Psoas muscle (tissue), 8 donors: ENCODE measurements at places on chromosomes 4 and X. TPM values are rescaled to one million over a fixed set of nuclear protein-coding genes. Genes with fewer than 3 reads are reported as not detected.

DNA sequence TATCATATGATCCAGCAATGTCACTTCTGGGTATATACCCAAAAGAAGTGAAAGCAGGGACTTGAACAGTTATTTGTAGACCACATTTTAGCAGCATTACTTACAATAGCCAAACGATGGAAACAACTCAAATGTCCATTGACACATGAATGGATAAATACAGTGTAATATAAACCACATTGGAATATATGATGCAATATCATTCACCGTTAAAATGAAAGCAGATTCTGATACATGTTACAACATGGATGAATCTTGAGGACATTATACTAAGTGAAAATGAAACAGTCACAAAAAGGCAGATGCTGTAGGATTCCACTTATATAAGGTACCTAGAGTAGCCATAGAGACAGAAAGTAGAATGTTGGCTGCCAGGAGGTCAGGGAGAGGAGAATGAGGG lies 130.5 kb upstream of the SMAD1 start:
- no peaks in the 10 kb centered on the region for H3K27me3 ChIP-seq
- H3K27ac ChIP-seq, result no peak overlapping the region
- no peaks in the 10 kb centered on the region for H3K36me3 ChIP-seq
- no peak overlapping the region for H3K4me3 ChIP-seq
- H3K4me1 ChIP-seq, result peaks cover 24% of the 10 kb centered on the region

DNA sequence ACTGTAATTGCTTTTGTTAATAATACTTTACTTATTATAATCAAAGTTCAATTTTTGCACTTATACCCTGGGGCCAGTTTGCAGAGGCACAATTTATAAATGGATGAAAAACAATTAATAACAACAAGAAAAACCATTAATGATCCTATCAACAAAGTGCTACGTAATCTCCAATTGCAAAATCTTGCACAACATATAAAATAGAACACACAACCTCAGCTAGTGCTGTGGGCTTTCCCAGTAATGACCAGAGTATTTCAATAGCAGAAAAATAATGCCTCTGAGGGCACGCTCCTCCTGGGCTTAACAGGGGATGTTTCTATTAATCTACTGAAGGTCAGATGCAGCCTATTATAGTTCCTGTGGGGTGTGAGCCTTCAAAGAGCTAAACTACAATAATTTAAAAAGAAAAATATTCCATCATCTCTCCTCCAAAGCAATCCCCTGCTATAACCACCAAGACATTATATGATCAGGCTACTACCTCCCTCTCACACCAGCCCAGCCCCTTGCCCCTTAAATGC lies 508.5 kb upstream of the SLIT2 start:
- H3K36me3 ChIP-seq, result no peaks in the 10 kb centered on the region
- no peaks in the 10 kb centered on the region for H3K27me3 ChIP-seq
- no peak overlapping the region for H3K27ac ChIP-seq

The DCAF4L1 gene
- 0.75 TPM for total RNA-seq

The TMEM255A gene
- total RNA-seq, result 0.27 TPM

- no peak for DNase-seq
- no peaks in the 10 kb centered on the region for H3K4me1 ChIP-seq
- peaks cover 4% of the 10 kb centered on the region for H3K27me3 ChIP-seq
- H3K4me3 ChIP-seq, result no peak overlapping the region
- no peak overlapping the region for H3K27ac ChIP-seq
Observed at GRCh38 chrX:70969635-70970481, 39.0 kb upstream of the SLC7A3 start.

DNA sequence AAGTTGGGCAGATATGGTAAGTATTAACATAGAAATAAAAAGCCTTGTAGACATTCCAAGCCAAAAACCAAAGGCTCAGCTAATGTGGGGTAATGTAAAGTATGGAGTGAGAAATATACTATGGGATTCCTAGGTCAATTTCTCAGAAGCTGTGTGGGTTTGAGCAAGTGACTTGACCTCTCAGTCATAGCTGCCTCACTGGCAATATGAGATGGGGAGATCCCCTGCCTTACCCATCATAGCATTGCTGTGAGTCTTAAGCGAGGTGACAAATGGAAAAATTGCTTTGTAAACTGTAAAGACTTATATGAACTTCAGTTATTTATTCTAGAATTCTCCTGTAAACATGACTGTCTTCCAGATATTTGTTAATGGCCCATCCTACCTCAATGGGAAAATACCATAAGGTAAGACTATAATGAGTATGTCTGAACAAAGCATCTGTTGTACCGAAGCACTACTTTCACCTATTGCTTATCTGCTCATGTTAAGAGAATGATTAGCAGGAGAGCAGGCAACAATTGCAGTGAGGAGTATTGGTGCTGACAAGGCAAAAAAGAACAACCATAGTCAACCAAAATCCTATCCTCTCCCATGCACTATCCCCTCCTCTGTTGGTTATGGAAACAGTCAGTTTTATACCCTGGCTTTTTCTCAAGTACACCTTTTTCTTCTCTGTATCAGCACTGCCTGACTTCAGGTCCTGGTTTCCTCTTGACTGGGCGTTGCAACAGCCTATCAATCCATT lies 44.1 kb upstream of the TRPC3 start:
- DNase-seq, result no peak
- H3K27ac ChIP-seq, result no peak overlapping the region
- no peaks in the 10 kb centered on the region for H3K27me3 ChIP-seq
- H3K4me1 ChIP-seq, result no peaks in the 10 kb centered on the region
- H3K4me3 ChIP-seq, result no peak overlapping the region

- H3K27me3 ChIP-seq, result no peaks in the 10 kb centered on the region
- no peak for DNase-seq
- no peaks in the 10 kb centered on the region for H3K4me1 ChIP-seq
- no peak overlapping the region for H3K27ac ChIP-seq
- H3K4me3 ChIP-seq, result no peak overlapping the region
- no peaks in the 10 kb centered on the region for H3K36me3 ChIP-seq
Observed at GRCh38 chr4:12071316-12071715, 642.6 kb upstream of the HS3ST1 start.

The RAI2 gene
- total RNA-seq, result 3.5 TPM

The PDZD4 gene
- 1.4 TPM for total RNA-seq

DNA sequence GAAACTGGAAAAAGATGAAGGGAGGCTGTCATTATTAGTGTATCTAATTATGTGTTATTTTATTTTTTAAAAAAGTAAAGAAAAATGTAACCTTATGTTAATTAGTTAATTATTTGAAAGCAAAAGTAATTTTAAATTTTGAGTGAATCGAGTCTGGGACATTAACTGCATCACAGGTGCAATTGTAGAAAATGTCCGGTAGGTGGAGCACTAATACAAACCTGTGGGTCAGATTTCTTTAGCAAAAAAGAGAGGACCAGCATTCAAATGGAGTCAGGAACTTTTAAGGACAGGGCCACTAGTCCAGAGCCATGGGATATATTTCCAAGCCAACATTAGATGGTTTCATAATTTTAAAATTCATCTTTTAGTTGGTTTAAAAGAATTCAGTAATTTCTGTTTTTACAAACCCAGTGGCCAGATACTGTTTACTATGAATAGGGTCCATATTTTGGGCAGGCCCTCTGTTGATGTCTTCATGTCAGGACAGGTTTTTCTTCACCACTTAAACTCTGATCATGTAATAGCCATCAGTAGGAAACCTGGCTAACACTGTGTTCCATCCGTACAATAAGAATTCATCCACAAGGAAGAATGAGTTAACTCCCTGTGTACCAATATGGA lies 27.2 kb downstream of the BST1 start:
- no peak overlapping the region for H3K27ac ChIP-seq
- H3K27me3 ChIP-seq, result no peaks in the 10 kb centered on the region
- no peak for DNase-seq
- H3K4me3 ChIP-seq, result no peak overlapping the region
- no peaks in the 10 kb centered on the region for H3K36me3 ChIP-seq

DNA sequence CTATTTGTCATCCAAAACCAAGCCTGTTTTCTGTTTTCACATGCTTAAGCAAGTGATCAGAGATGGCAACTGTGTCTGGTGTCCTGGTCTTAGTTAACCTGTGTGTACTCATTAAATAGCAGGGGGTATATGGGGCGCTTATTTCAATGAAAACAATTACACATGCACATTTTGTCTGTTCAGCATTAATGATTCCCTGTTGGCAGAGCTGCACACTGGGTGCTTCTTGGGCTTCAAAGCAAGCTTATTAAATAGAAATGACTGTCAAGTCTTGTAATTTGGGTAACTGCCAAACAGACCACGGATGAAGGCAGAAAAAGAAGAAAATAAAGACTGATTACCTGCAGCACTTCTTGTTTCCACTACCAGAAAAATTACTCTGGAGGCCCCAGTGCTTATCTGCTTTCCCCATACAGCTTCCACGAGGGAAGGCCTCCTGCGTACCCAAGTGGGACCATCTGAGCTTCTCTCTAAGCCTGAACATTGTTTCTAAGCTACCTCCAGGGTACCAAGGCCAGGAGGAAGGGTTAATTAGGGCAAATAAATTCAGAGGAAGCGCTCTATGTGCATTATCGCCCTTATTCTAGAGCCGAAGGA lies 107.2 kb upstream of the TBL1X start:
- no peak overlapping the region for H3K4me3 ChIP-seq
- no peaks in the 10 kb centered on the region for H3K4me1 ChIP-seq
- H3K27me3 ChIP-seq, result no peaks in the 10 kb centered on the region
- no peaks in the 10 kb centered on the region for H3K36me3 ChIP-seq
- no peak for DNase-seq

DNA sequence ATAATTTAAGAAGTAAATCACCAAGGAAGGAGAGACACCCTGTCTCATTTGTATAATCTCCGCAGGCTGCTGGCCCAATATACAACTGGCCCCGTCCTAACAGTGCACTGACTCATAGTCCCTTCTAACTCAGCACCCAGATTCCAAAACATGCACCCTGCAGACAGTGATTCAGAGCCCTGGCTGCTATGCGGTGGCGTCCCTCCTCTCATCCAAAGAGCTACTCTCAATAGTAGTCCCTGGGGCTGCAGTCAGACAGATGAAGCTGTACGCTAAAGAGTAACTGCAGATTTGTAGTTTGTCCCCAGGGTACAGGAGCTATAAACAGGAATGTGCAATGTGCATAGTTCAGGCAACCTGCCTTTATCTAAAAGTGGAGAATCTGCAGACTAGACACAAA lies 23.0 kb downstream of the GABRA3 start:
- no peaks in the 10 kb centered on the region for H3K4me1 ChIP-seq
- peak; percentile 6 for DNase-seq
- H3K27me3 ChIP-seq, result no peaks in the 10 kb centered on the region
- H3K4me3 ChIP-seq, result no peak overlapping the region

- H3K27me3 ChIP-seq, result no peaks in the 10 kb centered on the region
- H3K4me3 ChIP-seq, result no peak overlapping the region
- no peak overlapping the region for H3K27ac ChIP-seq
- H3K4me1 ChIP-seq, result no peaks in the 10 kb centered on the region
- DNase-seq, result no peak
Observed at GRCh38 chr4:57612279-57612678, 502.1 kb upstream of the IGFBP7 start.

- DNase-seq, result no peak
- H3K27ac ChIP-seq, result no peak overlapping the region
- H3K27me3 ChIP-seq, result no peaks in the 10 kb centered on the region
- H3K36me3 ChIP-seq, result no peaks in the 10 kb centered on the region
Observed at GRCh38 chr4:81698538-81699296, 227.0 kb upstream of the RASGEF1B start.

The TMEM156 gene
- total RNA-seq, result not detected

DNA sequence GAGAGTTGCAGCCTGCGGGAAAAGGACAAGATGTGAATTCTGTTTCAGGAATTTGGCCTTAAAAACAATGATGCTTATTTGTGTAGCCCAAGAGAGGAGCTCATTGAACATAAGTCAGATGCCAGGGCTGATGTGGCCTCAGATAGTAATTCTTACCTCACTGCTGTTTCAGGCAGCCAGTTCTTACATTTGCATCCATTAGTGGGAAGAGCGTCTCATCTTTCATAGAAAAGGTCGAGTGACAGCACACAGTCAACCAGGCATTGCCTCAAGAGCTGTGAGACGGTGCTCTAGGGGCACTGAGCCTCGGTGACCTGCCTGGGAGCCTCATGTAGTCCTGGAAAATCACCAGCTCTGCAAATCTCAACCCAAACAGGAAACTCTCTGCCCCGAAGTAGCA lies 174.9 kb upstream of the FRG1 start:
- no peaks in the 10 kb centered on the region for H3K4me1 ChIP-seq
- DNase-seq, result no peak
- no peaks in the 10 kb centered on the region for H3K36me3 ChIP-seq
- H3K4me3 ChIP-seq, result no peak overlapping the region

DNA sequence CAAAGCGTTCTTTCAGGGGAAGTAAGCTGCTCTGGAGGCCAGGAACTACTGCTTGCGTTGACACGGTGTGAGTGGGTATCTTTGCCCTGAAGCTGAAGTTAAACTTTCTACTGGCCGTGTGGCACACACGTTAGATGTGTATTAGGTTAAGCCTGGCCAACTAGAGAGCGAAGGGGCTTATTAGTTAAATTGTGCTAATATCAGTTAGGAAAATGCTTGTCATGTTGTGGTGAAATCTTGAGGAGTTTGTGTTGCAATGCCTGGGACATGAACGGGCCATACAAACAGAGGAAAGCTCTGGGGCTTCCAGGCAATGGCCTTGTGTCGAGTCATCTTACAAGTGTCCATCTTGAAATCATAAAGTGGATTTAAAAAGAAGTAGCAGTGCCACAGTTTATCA lies 62.6 kb downstream of the NSUN7 start:
- H3K36me3 ChIP-seq, result peaks cover 30% of the 10 kb centered on the region
- no peak overlapping the region for H3K27ac ChIP-seq
- DNase-seq, result no peak
- H3K4me3 ChIP-seq, result no peak overlapping the region

The AWAT2 gene
- total RNA-seq, result not detected

DNA sequence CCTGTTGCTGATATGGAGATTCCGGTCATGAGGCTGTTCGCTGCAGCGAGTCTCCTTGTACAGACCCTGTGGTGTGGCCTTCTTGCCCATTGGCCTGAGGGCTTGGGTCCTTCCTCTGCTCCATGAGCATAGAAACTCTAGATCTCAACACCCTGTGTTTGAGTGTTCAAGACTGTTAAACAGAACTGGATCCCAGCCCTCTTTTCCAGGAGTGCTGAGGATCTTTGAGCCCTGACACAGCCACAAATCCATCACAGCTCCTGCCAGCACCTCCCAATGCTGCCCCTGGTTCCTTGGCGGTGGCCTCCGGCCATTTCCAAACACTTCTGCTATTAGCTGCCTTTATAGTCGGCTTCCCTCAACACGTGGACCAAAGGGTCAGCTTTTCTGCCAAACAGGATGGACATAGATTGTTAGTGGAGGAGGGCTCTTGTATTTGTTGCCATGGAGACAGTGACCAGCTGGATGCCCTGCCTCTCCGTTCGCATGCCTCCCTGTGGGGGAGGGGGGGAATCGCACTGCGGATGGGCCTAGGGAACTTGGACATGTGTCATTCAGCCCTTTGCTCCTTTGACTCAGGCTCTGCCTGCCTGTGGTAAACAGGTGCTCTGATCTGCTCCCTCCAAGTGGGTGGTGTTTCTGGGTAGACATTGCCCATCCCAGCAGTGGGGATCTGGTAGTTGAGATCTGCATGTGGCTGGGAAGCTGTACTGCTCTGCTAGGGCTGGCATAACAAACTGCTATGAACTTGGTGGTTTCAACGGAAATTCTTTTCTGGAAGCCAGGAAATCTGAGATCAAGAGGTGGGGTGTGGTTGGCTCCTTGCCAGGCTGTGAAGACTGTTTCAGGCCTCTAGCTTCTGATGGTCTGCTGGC lies 6.9 kb upstream of the WDR1 start:
- no peaks in the 10 kb centered on the region for H3K4me1 ChIP-seq
- no peaks in the 10 kb centered on the region for H3K36me3 ChIP-seq
- no peak for DNase-seq

GRCh38 chr4:56247646-56248045 lies 139.6 kb downstream of the AASDH start:
- H3K4me1 ChIP-seq, result no peaks in the 10 kb centered on the region
- H3K27ac ChIP-seq, result no peak overlapping the region
- no peaks in the 10 kb centered on the region for H3K36me3 ChIP-seq

GRCh38 chr4:167100120-167100519 lies 134.2 kb downstream of the SPOCK3 start:
- H3K4me3 ChIP-seq, result no peak overlapping the region
- no peaks in the 10 kb centered on the region for H3K27me3 ChIP-seq
- no peak for DNase-seq
- no peaks in the 10 kb centered on the region for H3K36me3 ChIP-seq

The MMRN1 gene
- 1.7 TPM for total RNA-seq
